A549 (cell line): ENCODE measurements at places on chromosomes 5 and 9.

DNA sequence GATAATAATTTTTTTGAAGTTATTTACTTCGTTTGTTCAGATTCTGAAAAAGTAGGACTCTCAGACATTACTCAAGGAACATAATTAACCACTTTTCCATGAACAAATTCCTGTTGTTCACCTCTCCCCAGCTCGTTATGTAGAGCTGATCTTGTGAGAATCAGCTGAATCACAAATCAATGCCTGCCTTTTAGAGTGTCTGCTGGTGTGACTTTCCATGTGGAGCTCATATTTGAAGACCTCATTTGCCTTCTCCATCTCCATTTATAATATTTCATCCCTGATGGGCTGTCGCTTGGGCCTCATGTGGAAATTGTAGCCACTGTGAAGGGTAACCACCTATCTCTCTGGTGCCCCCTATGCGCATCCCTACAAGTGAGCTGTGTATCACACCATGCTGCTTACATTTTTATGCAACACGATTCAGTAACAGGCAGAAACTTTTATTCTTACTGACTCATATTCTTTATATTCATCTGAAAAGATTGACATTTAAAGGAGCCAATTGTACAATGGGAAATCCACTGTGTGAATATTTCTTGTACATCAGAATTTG, 111.3 kb downstream of the STK32A start:
- no peak for DNase-seq

- DNase-seq = no peak
These were observed 350.3 kb upstream of the ACTBL2 start for GRCh38 chr5:57832875-57833274.

- no peak for DNase-seq
These were observed 324.5 kb downstream of the GADD45G start for GRCh38 chr9:89929315-89929672.

GRCh38 chr5:33557605-33558004, 116.8 kb downstream of the TARS1 start:
- no peak for DNase-seq

DNA sequence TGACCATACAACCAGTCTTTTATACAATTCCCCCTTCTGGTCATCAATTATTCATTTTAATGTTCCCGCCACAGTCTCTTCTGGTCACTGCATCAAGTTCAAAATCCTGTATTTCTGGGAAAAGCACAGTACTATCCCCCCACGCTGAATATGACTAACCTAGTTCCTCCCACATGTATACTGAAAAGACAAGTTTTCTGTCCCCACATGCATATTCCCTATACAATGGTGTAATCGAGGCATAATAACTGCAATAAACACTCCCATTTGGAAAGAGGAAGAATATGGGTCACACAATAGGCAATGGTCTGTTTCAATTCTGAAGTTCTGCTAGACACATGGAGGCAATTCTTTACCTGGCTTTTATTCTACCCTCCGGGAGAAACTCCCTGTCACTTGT, 344.9 kb downstream of the EFNA5 start:
- no peak for DNase-seq

GRCh38 chr9:18595597-18595996, 121.6 kb downstream of the ADAMTSL1 start:
- DNase-seq = no peak

- DNase-seq = no peak
These were observed 13.7 kb upstream of the PPP2R2B start for GRCh38 chr5:146892231-146892630.

GRCh38 chr5:55601204-55601618, 66.4 kb upstream of the PLPP1 start:
- peak; percentile 63 for DNase-seq

DNA sequence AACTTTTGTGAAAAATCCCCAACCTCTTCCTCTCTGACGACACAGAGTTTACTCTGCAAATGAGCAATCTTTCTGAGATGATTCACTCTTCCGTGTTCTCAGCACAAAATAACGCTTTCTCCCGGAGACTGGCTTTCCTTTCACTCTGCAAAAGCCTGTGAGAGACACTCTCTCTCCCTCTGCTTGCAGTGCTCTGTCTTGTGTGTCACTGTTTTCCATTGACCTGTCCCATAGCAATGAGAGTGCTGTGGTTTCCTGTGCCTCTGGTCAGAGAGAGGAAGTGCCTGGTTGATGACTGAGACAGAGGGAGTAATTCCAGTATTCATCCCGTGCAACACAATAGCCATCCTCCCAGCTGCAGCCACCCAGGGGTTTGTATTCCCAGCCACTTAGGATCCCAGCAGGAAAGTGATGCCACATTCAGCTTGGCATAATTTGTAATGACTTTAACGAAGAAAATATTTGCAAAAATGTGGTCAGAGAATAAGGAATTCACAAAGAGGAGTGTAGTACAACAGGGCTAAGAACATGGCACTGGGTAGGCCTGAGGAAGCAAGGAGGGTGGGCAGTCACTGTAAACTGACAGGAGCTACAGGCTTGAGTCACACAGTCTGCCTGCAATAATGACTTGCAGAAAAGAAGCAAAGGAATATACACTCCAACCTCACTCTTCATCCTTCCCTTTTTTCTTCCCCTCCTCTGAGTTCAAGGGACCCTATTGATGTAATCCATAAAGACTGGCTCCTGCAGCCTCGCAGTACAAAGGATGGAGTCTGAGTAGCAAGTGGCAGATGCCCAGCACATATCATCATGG, 463.5 kb upstream of the RGMB start:
- DNase-seq = peak; percentile 3

DNA sequence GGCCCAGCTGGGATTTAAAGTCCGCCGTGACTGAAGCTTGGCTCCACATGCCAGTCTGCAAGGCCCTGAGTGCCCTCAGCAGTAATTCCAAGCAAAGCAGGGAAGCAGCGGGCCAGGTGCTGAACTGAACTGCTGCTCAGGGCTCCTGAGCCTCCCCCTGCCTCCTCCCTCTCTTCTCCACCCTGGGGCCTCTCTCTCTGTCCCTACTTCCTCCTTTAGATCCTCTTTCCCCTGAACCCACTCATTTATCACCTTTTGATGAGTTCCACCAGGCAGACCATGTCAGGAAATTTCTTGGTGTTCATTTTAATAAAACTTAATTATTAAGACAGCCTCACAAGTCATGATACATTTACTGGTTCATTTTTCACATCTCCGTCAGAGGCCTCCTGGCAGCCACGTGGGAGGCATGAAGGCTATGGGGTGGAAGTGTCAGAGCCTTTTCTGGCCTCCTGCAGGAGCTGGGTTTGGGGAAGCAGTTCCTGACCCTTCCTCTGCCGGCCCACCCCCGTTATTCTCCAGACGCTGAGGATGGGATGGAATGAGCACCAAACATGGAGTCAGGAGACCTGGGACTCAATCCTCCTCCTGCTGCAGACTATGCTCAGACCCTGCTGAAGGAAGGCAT, 32.2 kb upstream of the KCNIP1 start:
- no peak for DNase-seq

- DNase-seq = no peak
These were observed 158.1 kb downstream of the DAB2IP start for GRCh38 chr9:121809356-121810050.

- no peak for DNase-seq
These were observed 74.3 kb downstream of the NIPBL start for GRCh38 chr5:36950586-36951457.

DNA sequence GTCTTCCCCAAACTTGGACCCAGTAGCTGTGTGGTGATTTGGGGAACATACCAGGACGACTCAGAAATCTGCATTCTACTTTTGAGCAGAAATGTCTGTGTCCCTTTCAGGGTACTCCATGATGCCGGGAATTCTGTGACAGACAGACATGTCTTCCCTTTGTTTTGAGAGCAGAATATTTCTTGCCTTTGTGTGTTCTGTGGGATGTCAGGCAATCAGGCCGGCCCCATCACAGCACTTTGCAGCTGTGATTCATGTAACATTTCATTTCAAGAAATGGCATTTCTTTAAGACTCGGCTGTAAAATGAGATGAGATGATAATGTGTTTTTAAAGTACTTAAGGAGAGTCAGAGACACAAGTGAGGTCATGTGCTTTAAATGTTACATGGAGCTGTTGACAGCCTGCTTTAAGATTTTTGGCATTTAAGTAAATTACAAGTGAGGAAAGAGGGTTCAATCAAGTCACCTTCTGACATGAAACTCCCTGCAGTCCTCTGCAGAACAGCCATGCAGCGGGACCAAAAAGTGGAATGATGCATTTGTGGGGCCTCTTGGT, 98.7 kb downstream of the SLC28A3 start:
- DNase-seq = no peak
